ENCODE measurements at places on chromosomes 11 and 22. TPM values are rescaled to one million over a fixed set of nuclear protein-coding genes. Genes with fewer than 3 reads are reported as not detected.

- peaks cover 8% of the 10 kb centered on the region for H3K36me3 ChIP-seq
- no peaks in the 10 kb centered on the region for H3K27me3 ChIP-seq
- H3K4me3 ChIP-seq = no peak overlapping the region
- H3K27ac ChIP-seq = no peak overlapping the region
Measured at GRCh38 chr22:19197997-19198865, 19.7 kb upstream of the SLC25A1 start.

GRCh38 chr22:48581796-48582469, 1245.7 kb downstream of the BRD1 start:
- H3K27ac ChIP-seq = no peak overlapping the region
- no peak for DNase-seq
- H3K27me3 ChIP-seq = no peaks in the 10 kb centered on the region
- peaks cover 26% of the 10 kb centered on the region for H3K4me1 ChIP-seq
- H3K4me3 ChIP-seq = peak overlapping the region; percentile 17

DNA sequence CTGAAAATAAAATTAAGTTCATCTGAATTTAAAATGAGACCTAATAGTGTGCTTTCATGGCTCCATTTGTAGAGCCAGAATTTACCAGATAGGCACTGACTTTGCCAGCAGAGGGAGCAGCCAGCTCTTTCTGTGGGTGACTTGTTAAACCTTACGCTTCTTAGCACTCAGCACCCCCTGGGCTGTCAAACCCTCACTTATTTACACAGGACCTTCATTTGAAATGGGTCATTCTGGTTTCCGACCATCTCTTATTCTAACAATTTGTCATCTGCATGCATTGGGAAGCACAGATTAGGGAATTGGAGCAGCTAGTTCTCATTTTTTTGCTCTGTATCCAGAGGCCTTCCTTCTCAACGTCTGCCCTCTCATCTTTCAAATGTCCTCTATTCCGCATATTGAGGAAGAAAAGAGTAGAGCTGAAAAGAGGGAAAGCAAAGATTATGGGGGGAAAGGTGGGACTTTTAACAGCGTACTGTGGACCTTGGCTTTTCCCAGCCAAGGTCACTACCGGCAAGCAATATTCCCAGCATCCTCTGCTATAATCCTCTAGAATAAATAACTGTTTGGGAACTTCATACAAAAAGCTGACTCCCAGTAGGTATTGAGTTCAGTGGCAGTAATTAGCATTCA, 3.1 kb downstream of the ASRGL1 start:
- H3K27ac ChIP-seq = no peak overlapping the region
- H3K4me1 ChIP-seq = peaks cover 31% of the 10 kb centered on the region
- H3K4me3 ChIP-seq = peak overlapping the region; percentile 71
- H3K27me3 ChIP-seq = peaks cover 13% of the 10 kb centered on the region

- peaks cover 1% of the 10 kb centered on the region for H3K27me3 ChIP-seq
- no peak overlapping the region for H3K27ac ChIP-seq
- peaks cover 3% of the 10 kb centered on the region for H3K36me3 ChIP-seq
- DNase-seq = no peak
- H3K4me1 ChIP-seq = peaks cover 7% of the 10 kb centered on the region
- H3K4me3 ChIP-seq = no peak overlapping the region
Measured at GRCh38 chr11:35235157-35235468, 96.1 kb downstream of the CD44 start.

GRCh38 chr11:92880381-92880780, 89.1 kb upstream of the MTNR1B start:
- no peaks in the 10 kb centered on the region for H3K4me1 ChIP-seq
- no peaks in the 10 kb centered on the region for H3K27me3 ChIP-seq
- H3K27ac ChIP-seq = no peak overlapping the region
- H3K4me3 ChIP-seq = no peak overlapping the region

DNA sequence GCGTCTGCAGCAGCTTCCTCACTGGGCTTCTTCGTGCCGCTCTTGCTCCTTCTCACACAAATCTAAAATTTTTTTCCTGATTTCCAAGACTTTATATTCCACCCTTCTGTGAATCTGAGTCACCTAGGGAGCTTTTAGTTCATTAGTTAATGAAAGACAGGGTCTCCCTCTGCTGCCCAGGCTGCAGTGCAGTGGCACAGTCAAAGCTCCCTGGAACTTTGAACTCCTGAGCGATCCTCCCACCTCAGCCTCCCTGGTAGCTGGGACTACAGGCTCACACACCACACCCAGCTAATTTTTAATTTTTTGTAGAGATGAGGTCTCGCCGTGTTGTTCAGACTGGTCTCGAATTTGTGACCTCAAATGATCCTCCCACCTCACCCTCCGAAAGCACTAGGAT, 116.9 kb downstream of the ATXN10 start:
- DNase-seq = no peak
- H3K4me3 ChIP-seq = no peak overlapping the region
- no peaks in the 10 kb centered on the region for H3K27me3 ChIP-seq
- peaks cover 7% of the 10 kb centered on the region for H3K36me3 ChIP-seq

GRCh38 chr11:6737872-6738466, 33.8 kb downstream of the OR2AG2 start:
- H3K27me3 ChIP-seq = no peaks in the 10 kb centered on the region
- DNase-seq = peak; percentile 12
- H3K4me1 ChIP-seq = peaks cover 15% of the 10 kb centered on the region
- H3K27ac ChIP-seq = no peak overlapping the region
- no peak overlapping the region for H3K4me3 ChIP-seq

GRCh38 chr11:47955061-47955755, 25.2 kb upstream of the PTPRJ start:
- H3K36me3 ChIP-seq = no peaks in the 10 kb centered on the region
- no peaks in the 10 kb centered on the region for H3K27me3 ChIP-seq
- peaks cover 5% of the 10 kb centered on the region for H3K4me1 ChIP-seq
- DNase-seq = no peak
- no peak overlapping the region for H3K27ac ChIP-seq

SLC15A3 gene
- total RNA-seq = 7.4 TPM

All from neural crest cell (in vitro differentiated cells).